ENCODE measurements at places on chromosomes 11 and 22.
A peak's percentile ranks its signal among the peaks of the same experiment; 100 is the strongest.

GRCh38 chr11:32353884-32354283 lies 81.5 kb downstream of the WT1 start:
- no peak for DNase-seq

GRCh38 chr11:60879971-60880588 lies 12.7 kb downstream of the ZP1 start:
- DNase-seq: no peak

DNA sequence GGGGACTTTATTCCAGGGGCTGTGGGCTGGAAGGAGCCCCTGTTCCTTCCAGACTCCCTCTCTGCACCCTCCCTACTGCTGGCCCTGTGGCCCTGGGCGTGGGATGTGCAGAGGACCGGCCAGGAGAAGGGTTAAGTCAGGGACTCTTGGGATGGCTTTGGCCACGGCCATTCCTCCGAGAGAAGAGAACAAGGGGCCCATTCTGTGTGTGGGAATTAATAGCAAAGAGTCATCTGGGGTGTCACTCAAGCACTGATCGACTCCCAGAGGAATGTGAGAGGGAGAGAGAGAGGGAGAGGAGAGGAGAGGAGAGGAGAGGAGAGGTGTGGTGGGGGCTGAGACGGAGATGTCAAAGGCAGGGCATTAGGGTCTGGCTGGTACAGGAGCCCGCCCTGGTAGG lies 14.2 kb upstream of the SOX10 start:
- no peak for DNase-seq

DNA sequence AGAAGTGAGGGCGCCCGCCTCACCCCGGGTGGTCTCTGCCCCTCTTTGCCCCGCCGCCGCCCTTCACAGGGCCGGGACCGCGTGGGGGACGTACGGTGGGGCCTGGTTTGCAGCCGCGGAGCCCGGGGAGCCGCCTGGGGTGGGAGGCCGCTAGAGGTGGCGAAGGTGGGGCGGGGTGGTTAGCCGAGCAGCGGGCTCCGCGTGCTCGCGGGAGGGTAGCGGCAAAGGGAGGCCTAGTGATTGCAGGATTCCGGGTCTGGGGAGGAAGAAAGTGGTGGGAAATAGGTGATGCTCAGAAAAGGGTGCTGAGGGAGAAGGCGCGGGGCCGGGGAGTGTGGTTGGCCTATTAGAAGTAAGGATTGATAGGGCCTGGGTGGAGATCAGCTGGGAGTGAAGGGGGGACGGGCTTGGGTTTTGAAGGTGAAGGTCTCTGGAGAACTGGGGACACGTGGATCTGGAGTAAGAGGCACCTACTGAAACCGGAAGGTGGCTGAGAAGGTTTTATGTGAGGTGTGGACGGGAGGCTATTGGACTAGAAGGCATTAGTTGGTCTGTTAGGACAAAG lies 571 bp downstream of the FAR1 start:
- DNase-seq: peak; percentile 6

DNA sequence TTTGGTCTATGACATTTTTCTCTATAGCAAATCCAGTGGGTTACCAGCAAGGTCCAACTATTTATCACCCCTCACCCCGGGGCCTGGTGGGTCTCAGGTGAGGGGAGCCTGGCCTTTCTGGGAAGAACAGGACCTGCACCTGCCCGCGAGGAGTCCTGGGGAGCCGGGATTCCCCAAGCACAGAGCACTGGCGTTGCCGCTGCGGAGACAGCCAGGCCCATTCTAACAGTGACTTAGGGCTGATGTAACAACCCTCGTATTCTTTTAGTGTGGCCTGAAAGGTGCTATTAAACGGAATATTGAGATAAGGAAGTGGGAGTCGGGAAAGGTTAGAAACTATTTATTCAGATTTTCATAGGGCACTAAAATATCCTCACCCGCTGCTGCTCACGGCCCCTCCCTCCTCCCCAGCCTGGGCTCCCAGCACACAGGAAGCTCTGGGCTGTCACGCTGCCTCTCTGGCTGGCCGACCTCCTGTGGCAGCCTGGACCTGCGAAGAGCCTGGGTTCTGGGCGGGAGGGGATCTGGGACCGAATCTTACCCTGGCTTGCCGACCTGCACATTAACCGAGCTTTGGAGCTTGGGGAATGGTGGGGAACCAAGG lies 141.2 kb downstream of the MIAT start:
- no peak for DNase-seq

- DNase-seq: peak; percentile 44
Measured at GRCh38 chr11:44680982-44681597, 45.7 kb upstream of the TSPAN18 start.

DNA sequence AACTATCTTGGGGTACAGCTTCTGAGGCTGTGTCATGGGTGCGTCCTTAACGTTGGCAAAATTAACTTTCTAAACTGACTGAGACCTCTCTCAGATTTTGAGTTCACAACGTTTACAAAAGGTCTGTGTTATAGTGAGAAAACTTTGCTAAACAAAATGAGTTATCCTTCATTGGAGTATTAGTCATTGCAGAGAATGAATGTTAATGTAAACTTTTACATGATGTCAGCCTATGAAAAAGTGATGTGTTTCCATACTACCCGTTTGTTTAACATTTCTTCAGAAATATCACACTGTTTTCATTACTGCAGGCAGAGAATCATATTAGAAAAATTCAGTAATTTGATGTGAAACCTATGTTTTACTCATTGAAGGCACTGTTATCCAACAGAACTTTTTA lies 32.1 kb downstream of the HSD17B12 start:
- DNase-seq: no peak

Measured in CD4-positive, alpha-beta T cell treated with Interferon gamma for 1 hour (primary cell).